ENCODE measurements at places on chromosomes 12 and 14. TPM values are rescaled to one million over a fixed set of nuclear protein-coding genes. Genes with fewer than 3 reads are reported as not detected.

GRCh38 chr12:55681142-55682077 is 26.3 kb downstream of the ITGA7 start:
- H3K36me3 ChIP-seq: no peaks in the 10 kb centered on the region
- H3K27ac ChIP-seq: no peak overlapping the region
- no peaks in the 10 kb centered on the region for H3K27me3 ChIP-seq

DNA sequence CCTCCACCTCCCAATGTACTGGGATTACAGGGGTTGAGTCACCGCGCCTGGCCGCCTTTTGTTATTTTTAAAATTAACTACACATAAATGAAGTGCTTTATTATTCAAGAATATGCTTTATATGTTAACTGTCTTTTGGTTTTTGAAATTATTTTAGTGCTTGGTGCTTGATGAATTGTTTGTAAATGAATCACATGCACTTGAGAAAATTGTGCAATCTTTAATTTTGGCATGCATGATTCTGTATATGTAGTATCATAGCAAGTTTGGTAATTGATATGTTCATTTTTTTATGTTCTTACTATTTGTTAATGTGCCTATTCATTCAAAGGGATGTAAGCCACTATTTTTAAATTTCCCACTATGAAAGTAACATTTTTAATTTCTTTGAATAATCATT is 440.9 kb downstream of the NAV3 start:
- no peaks in the 10 kb centered on the region for H3K36me3 ChIP-seq
- no peaks in the 10 kb centered on the region for H3K4me1 ChIP-seq
- H3K4me3 ChIP-seq: no peak overlapping the region
- H3K27ac ChIP-seq: no peak overlapping the region
- DNase-seq: no peak

GRCh38 chr12:128694445-128694844 is 129.3 kb downstream of the SLC15A4 start:
- H3K36me3 ChIP-seq: no peaks in the 10 kb centered on the region
- no peak for DNase-seq
- no peak overlapping the region for H3K27ac ChIP-seq

FGD6 gene
- 28.0 TPM for total RNA-seq

KLHL33 gene
- total RNA-seq: 0.29 TPM
